Fibroblast of skin of right quadriceps (primary cell): ENCODE measurements at places on chromosomes 1 and 21.
A peak's percentile ranks its signal among the peaks of the same experiment; 100 is the strongest.

- peak; percentile 13 for DNase-seq
Observed at GRCh38 chr1:94852788-94853187, 32.6 kb downstream of the SLC44A3 start.

DNA sequence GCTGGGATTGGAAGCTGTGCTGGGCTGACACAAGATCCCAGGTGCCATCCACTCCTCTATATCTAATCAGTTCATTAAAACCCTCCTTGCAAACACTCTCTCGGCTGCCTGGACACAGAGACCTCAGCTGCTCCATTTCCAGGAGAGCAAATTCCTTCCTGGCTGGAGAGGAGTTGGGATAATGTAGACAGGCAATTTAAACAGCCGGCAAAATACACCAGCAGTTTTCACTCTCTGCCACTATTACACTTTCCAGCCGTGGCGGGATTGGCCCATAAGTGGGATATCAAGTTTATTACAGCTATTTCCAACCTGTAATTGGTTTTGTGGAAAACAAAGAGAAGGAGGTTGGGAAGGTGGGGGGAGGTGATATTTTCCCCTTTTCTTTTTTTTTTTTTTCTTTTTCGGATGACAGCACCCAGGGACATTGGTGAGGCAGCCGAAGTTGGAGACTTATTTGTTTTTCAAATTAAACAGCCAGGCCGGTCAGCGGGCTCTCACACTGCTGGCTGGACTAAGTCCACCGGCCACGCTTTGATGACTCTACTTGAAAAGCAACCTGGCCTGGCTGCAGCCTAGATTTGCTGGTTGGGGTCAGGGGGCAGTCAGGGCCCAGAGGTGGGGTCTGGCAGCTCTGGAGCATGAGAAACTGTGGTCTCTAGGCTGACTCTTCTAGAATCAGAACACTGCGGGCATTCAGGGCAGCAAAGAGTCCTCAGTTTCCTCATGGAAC is 177.4 kb downstream of the IGSF21 start:
- no peak for DNase-seq

GRCh38 chr1:202892501-202892900 is 3.6 kb upstream of the RABIF start:
- DNase-seq, result no peak

GRCh38 chr21:44285138-44285992 is at the start of gene AIRE:
Gene AIRE (plus strand): TSS chr21:44285876. CDS start chr21:44286007, 131 bp downstream.
- peak; percentile 48 for DNase-seq

DNA sequence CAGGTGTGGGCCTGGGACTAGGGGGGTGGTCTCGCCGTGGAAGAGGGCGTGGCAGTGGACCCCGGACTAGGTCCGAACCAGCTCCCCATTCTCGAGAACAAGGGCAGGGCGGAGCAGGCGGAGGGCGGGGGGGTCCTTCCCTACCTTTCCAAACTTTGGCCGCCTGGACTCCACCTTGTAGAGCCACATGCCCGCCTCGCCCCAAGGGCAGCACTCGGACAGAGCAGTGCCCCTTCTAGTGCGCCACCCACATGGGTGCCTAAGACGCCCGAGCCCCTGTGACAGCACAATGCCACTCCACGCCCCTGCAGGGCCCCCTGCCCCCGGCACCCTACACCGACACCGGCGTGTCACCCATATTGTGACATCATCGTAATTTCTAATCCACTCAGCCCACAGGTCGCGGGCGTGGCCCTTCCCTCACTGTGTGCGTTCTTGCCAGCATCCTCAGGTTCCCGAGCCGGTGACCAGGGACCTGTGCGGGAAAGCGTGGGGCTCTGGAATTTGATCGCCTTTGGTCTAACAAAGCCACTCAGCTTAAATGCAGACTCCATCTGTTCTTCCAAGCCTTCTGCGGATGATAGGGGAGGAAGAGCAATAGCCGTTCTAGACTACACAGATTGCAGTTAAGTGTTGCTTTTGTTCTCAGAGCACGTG is 553 bp upstream of the STMN1 start:
- no peak for DNase-seq

- no peak for DNase-seq
Observed at GRCh38 chr1:206829875-206830274, 35.5 kb upstream of the IL20 start.

- no peak for DNase-seq
Observed at GRCh38 chr1:115089420-115090185, at the start of gene TSPAN2. Gene TSPAN2 (minus strand): TSS chr1:115089503. CDS start chr1:115089432, 71 bp downstream.

DNA sequence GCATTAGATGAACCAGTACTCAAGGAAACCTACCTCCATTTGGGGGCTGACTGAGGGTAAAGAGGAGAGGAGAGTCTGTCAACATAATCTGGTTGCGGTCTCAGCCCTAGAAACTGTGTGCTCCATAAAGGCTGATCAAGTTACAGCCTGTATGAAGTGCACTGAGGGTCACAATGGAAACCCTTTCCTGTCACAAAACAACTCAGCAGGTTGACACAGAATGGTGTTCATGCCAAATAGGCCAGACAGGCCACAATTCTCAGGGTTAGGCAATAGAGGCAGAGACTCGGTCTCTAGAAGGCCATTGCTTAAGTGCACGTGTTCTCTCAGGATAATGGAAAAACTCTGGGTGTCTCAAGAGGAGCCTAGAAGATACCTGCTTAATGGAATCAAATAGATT is 4.1 kb upstream of the ANKRD35 start:
- no peak for DNase-seq
